Activated CD8-positive, alpha-beta T cell treated with anti-CD3 and anti-CD28 coated beads, Interleukin-2, amount 10 ng/mL, durations not matched to agents 7 days and 5 days (primary cell): ENCODE measurements at places on chromosomes 4 and X.

- no peak for DNase-seq
Measured at GRCh38 chr4:38130884-38131283, 170.7 kb downstream of the PTTG2 start.

GRCh38 chr4:120699354-120699753 is 223.2 kb downstream of the PRDM5 start:
- DNase-seq = no peak

- DNase-seq = no peak
Measured at GRCh38 chr4:72295966-72296557, 264.3 kb downstream of the NPFFR2 start.

DNA sequence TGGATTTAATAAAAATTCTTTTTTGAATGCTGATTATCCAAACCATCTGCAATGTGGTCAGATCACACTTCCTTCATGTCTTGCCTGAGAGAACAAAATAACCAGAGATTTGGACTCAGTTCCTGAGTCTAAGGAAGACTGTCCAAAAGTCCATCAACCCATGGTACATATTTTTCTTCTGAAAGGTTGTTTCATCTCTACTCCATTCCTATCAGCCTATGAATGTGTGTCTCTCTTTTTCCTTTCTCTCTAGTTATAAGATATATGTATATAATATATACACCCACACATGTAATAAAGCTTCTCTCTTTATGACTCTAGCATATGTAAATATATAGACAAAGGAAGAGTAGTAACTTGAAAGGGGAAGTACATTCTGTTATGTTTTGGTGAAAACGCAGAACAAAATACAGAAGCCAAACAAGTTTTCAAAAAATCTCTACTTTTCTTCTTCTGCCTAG is 226.9 kb downstream of the ARHGAP24 start:
- DNase-seq = no peak

DNA sequence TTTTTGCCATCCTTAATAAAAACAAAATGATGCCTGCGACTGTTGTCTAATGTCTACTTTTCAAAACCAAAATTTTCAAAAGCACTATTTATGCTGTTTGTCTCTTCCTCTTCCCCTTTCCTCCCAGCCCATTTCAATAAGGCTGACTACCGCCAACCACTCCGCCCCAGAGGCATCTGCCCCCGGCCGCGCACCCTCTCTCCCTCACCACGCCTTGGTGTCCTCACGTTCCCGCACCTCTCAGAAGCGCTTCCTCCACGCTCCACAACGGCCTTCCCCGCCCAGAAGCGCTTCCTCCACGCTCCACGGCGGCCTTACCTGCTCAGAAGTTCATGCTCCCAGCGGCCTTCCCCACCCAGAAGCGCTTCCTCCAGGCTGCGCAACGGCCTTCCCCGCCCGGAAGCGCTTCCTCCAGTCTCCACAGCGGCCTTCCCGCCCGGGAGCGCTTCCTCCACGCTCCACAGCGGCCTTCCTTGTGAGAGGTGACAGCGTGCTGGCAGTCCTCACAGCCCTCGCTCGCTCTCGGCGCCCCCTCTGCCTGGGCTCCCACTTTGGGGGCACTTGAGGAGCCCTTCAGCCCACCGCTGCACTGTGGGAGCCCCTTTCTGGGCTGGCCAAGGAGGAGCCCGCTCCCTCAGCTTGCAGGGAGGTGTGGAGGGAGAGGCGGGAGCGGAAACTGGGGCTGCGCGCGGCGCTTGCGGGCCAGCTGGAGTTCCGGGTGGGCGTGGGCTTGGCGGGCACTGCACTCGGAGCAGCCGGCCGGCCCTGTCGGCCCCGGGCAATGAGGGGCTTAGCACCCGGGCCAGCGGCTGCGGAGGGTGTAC is 490.4 kb upstream of the ZFP42 start:
- DNase-seq = no peak
